ENCODE measurements at places on chromosomes 2 and 18.

DNA sequence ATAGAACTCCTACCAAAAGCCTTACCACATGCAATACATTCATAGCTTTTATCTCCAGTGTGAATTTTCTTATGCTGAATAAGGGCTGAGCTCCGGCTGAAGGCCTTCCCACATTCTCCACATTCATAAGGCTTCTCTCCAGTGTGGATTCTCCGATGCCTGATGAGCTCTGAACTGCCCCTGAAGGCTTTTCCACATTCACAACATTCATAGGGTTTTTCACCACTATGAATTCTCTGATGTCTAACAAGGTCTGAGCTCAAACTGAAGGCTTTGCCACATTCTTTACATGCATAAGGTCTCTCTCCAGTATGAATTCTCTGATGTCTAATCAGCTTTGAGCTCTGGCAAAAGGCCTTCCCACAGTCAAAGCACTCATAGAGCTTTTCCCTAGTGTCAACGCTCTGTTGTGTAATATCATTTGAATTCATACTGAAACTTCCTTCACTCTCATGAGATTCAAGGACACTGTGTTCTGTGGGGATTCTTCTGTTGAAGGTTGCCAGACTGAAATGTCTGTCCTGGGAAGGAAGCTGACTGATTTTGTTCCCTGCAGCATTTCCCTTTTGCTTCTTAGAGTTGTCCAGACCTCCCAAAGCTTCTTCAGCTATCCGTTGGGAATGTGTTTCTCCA lies 12.9 kb downstream of the ZNF397 start:
- no peak for DNase-seq

DNA sequence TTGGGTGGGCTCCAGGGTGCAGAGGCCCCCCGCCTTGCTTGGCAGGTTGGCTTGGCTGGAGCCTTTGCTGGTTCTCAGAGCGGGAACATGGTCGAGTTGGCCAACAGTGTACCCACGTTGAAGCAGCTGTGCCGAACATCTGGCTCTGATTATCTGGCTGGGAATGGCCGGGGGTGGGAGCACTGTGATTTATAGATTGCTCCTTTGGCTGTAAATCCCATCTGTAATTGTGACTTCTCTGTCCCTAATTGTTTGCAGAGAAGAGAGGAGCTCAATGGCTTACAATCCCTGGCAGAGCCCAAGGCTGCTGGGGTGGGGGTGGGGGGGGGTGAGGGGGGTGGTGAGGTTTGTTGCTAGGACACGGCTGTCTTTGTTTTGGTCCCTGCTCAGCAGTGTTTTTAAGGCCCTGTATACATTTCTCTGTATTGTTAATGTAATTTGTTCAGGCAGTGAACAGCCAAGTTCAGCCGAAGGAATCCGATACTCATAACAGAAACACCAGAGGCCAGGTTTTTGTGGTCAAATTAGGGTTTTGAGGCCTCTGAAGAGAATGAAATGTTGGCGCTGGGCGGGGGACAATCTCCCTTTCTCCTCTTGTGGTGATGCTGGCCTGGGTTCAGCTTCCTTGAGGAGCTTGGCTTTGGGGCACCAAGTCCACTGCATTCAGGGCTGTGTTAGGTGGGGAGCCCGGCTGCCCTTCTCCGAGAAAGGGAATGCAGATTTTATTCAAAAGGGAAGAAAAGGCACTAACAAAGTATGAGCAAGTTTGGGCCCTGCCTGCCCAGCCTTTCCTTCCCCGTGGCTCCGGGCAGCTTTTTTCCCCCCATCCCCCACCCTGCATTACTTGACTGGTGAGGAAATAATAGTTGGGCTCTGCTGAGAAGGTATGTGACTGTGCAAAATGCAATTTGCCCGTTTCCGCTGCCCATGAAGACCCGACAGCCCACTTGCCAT lies 82.5 kb downstream of the TCF7L1 start:
- no peak for DNase-seq

GRCh38 chr2:84424152-84424551 lies 34.9 kb downstream of the SUCLG1 start:
- no peak for DNase-seq

- no peak for DNase-seq
These were observed 398.8 kb upstream of the TRIB2 start for GRCh38 chr2:12317814-12318426.

DNA sequence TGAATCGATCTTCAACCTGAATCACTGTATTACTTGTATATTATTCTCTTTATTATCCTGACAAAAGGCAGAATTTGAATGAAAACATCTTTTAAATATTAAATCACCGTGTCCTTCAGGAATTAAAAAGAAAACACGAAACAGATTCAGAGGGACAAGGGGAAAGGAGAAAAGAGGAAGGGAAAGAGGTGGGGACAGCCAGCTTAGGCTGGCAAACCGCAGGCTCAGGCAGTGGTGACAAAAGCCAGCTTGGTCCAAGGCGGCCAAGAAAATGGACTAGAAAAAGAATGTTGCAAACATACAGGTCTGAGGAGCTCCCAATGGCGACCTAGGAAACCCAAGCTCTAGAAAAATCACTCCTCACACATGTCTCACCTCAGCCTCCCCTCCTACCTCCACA lies 6.8 kb downstream of the B4GALT6 start:
- no peak for DNase-seq

DNA sequence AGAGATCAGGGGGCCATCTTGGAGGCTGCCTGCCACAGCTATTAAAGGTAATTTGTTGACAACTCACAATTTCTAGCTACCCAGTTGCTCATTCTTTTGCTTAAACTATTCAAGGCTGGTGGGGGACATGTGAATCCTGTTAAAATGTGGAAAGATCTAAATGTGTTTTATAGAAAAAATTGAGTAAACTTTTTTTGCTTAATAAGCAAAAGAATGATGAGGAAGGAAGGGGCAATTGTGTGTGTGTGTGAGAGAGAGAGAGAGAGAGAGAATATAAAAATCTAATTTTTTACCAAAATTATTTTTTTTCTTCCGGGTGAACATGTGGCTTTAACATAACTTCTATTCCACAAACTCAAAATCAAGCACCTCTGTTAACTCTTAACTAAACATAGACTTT lies 5.2 kb upstream of the IL1RL1 start:
- DNase-seq = no peak

- no peak for DNase-seq
These were observed 192.7 kb downstream of the PLCL1 start for GRCh38 chr2:197997083-197997541.

GRCh38 chr18:37497853-37498518 lies 67.6 kb downstream of the CELF4 start:
- no peak for DNase-seq

GRCh38 chr2:85802354-85803103 lies 48.7 kb downstream of the ATOH8 start:
- DNase-seq = no peak

DNA sequence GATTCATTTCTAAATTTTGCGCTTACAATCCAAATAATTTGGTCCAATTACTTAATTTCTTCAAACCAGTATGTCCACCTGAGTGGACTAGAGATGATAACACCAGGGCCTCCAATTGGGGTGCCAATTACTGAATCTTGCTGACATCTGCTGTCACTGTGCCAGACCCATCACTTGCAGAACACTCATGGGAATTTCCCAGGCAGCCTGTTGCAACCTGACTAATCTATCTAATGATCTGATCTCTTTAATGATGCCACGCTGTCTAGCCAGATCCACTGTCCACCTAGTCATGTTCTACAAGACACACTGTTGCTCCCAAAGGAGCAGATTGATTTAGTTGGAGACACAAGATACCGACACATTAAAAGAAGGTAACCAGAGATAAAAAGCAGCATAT lies 11.8 kb upstream of the LRP1B start:
- DNase-seq = no peak

DNA sequence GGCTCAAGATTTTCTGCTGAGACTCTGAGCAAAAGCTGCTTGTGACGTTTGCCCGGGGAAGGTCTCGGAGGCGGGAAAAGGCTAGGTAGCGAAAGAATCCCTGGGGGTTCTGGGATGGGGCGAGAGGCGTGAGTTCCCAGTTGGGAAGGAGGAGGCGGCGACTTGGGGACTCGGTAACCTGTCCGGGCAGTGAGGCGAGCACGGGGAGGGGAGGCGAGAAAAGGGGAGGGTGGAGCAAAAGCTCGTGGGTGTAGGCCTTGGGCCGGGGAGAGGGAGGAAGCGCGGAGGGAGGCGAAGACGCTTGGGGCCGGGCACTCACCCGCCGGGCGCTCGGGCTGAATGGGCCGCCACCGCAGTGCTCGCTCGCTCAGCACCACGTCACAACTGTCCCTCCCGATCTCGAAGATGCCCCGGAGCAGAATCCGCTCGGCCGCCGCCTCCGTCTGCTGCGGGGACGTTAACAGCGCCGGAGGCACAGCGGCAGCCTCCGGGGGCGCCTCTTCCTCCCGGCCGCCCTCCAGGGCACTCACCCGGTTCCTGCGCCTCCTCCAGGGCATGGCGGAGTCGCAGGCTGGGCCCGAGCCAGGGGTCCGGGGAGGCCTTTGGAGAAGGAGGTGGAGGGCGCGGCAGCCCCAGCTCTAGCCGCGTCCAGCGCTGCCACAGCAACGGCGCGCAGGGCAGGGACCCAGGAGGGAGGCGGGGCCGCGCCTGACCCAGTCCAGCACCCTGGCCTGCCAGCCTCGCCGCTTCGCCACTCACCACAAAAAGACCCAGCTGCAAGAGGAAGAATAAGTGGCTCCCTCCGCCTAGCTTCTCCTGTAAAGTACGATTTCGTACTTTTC lies at the start of gene CERKL:
TSS of gene CERKL (minus strand) at position 656 of the 842 bp plus-strand sequence. CDS start at position 557, 99 bp downstream.
- peak; percentile 27 for DNase-seq

- DNase-seq = no peak
These were observed 115.1 kb upstream of the NOSTRIN start for GRCh38 chr2:168687314-168687713.

GRCh38 chr2:238169708-238170251 lies 11.0 kb downstream of the ERFE start:
- no peak for DNase-seq

GRCh38 chr18:3703732-3704176 lies 253.8 kb downstream of the TGIF1 start:
- peak; percentile 44 for DNase-seq

DNA sequence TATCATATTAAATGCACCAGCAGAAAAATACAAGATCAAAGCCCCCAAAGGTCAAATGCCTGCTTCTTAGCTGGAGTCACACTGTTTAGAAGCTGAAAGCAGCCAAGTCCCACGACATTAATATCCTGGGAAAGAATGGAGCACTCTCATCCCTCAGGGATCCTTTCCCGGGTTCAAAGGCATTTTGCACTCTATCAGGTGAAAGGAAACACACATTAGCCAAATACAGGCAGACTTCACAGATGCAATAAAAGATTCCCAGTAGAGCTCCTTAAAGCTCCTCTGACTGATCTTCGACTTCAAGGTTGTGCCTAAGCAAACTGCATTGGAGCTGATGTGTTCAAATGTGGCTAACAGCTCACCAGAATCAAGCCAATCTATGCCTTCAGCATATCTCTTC lies 158.4 kb downstream of the RNF152 start:
- no peak for DNase-seq

DNA sequence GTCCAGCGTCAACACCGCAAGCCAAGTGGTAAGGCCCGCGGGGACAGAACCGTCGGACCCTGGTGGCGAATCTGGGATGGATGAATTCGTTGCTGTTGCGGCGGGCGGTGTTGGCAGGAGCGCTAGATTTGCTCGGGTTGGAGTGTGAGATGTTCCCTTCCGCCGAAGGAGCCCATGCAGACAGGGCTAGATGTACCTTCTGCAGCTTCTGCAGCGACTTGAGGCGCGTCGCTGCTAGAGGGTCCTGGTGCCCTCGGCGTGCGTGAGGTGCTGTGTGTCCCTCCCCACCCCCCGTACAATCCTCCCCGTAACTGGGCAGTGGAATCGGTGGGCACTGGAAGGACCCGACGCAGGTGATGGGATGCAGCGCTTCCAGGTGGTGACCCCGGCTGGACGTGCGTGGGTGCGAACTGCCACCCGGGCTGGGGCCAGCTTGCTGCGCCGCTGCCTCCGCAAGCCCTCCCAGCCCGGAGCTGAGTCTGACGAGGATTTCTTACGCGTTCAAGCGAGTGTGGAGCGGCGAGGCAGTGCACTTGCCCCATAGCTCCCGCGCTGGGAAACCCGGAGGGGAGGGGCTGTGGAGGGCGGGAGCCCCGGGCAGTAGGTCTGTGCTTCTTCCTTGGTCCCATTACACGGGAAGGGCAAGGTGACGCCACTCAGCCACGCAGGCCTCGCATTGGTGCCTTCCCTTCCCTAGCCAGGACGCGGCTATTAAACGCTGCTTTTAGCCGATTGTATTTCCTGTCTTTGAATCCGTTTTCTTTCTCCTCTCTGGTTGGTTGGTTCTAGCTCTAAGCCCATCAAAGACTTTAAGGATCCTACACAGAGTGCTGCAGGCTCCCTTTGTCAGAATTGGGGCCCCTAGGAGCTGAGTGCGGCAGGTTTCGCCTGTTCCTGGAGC lies 34.2 kb downstream of the CHRNA1 start:
- no peak for DNase-seq

GRCh38 chr2:131056932-131057287 lies 36.4 kb downstream of the FAM168B start:
- DNase-seq = no peak

- no peak for DNase-seq
These were observed 4.2 kb downstream of the ERFE start for GRCh38 chr2:238162846-238163441.

GRCh38 chr2:86487062-86487461 lies 45.9 kb downstream of the KDM3A start:
- DNase-seq = no peak

DNA sequence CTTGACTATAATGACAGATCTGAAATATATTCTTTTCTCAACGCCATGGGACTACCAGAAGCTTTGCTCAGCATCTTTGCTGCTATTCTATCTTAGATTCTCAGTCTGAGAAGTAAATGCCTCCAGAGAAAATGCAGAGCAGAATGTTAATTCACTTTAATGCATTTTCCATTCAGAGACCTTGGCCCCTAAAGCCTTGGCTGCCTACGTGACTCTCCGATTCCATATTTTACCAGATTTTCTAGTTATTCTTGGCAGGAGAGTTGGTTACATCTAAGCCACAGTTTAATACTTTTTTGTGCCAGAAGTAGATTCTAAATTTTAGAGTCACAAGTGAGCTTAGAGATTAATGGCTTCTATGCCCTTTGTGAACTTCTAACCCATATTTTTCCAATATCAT lies 837.1 kb upstream of the POU3F3 start:
- DNase-seq = no peak

DNA sequence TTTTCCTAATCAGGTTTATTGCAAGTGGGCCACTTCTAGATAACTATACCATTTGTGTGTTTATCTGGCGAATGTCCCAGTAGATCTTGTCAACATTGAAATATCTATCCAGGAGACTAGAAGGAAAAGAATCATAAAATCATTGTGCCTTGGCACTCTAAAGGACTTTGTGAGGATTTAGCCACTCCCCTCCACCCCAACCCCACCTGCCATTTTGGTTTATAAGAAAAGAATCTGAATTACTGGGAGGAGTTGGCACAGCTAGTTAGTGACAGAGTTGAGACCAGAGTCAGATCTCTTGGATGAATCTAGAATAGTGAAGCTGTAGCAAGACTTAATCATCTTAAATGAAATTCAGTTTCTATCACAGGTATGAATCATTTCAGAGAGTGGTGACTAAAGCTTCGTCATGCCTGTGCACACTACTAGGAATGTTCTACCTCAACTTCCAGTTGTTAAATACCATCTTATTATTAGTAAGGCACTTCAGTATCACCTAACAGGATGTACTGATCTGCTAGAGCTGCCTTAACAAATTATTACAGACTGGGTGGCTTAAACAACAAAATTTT lies 212.7 kb upstream of the SLC14A2 start:
- no peak for DNase-seq

GRCh38 chr18:76572518-76573247 lies 77.6 kb upstream of the ZNF516 start:
- no peak for DNase-seq

- no peak for DNase-seq
These were observed 1.7 kb downstream of the RMP24 start for GRCh38 chr18:35974181-35974580.

GRCh38 chr2:232563580-232563979 lies 13.1 kb downstream of the EIF4E2 start:
- no peak for DNase-seq

- DNase-seq = no peak
These were observed 8.6 kb downstream of the KANSL1L start for GRCh38 chr2:210162466-210163124.

Data from left ventricle myocardium inferior (tissue), 1 donor.